Central memory CD4-positive, alpha-beta T cell (primary cell): ENCODE measurements at places on chromosomes 3 and 15.

DNA sequence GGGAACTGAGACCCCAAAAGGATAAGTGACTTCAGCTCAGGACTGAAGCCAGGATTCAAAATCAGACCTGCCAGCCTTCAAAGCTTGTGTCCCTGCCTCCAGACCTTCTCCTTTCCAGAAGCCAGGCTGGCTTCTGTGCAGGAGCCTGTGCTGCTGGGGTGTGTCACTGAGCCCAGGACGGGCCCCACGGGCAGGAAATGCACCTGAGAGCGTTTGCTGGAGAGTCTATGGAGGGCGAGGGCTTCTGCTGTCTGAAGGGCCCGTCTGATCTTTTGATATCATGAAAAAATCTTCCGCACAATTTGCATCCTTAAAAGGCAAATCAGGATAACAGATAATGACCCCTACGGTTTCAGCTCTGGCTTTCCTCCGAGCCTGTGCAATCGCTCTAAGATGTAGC, 125.4 kb downstream of the FAM43A start:
- DNase-seq = no peak

DNA sequence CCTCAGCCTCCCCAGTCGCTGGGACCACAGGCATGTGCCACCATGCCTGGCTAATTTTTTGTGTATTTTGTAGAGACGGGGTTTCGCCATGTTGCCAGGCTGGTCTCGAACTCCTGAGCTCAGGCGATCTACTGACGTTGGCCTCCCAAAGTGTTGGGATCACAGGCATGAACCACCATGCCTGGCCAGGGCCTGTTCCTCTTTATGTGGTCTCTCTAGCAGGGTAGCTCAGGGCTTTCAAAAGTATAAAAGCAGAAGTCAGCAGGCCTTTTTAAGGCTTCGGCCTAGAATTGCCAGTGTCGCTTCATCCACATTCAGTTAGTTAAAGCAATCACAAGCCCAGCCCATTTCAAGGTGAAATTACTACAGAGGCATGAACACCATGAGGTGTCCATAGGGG, 7.6 kb downstream of the VHL start:
- no peak for DNase-seq

- no peak for DNase-seq
Observed at GRCh38 chr15:68220967-68221366, 8.6 kb downstream of the CLN6 start.

DNA sequence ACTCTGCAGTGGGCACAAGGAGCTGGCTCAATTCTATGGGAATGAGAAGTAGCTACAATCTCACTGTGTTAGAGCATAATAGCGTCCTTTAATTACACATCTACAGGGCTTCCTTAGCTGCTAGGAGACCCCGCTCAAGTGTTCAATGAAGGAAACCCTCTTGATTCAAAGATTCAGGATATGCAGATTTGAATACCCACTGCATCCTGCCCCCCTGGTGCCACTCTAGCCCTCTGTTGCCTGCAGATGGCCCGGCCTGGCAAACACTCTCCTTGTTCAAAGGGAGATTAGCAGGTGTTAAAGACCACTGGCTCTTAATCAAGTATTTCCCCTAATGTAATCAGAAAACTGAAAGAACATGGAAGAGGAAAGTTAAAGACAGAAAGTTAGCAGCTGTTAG, 356.6 kb downstream of the VGLL3 start:
- no peak for DNase-seq

GRCh38 chr15:92803536-92803851, 96.6 kb upstream of the CHD2 start:
- DNase-seq = no peak

DNA sequence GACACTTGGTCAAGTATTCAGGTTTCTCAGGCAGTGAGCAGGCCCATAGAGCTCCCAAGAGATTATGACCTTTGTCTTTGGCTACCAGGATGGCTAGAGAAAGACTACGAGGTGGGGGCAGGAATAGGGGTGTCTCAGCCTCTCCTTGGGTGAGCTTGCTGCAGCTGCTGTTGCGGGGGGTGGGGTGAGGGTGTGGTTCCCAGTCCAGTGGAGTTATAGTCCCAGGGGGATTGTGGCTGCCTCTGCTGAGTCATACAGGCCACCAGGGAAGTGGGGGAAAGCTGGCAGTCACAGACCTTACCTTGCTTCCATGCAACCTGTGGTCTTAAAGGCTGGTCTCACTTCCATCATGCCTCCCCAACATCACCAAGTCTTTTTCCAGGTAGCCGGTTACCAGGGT, 31.7 kb downstream of the ATP2C1 start:
- no peak for DNase-seq

DNA sequence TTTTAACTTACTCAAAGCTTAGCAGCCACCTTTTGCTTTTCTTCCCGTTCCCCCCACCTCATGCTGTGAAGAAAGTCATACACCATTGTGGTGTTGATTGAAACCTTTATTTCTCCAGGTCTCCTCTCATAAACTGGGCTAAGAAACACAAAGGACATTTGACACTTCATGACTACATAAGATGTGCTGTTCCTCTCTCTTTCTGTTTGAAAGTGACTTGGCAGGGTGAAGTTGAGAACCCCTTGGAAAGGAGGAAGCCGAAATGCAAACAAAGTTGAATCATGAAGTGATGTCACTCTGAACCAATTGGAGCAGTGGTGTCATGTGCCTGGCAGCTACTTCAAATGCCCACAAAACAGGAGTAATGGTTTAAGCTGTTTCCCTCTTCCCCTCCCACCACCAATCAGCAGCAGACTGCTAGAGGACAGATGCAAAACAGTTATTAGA, 174.7 kb downstream of the IGF1R start:
- DNase-seq = no peak

DNA sequence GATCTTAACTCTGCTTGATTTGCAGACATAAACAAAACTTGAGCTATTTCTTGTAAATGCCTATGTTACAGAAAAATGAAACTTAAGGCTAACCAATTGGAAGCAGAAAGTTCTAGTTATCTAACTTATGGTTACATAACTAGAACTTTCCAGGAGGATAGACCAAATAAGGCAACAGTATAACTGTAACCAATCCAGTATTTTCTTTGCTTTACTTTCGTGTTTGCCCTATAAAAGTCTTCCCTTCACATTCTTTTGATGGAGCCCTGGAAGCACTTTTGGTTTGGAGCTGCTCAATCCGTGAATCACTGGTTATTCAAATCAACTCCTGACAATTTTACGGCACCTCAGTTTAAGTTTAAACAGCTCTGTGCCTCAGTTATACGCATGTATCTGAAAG, 164.6 kb downstream of the SUCLG2 start:
- DNase-seq = no peak

GRCh38 chr3:100941451-100941850, 51.8 kb downstream of the ABI3BP start:
- no peak for DNase-seq

DNA sequence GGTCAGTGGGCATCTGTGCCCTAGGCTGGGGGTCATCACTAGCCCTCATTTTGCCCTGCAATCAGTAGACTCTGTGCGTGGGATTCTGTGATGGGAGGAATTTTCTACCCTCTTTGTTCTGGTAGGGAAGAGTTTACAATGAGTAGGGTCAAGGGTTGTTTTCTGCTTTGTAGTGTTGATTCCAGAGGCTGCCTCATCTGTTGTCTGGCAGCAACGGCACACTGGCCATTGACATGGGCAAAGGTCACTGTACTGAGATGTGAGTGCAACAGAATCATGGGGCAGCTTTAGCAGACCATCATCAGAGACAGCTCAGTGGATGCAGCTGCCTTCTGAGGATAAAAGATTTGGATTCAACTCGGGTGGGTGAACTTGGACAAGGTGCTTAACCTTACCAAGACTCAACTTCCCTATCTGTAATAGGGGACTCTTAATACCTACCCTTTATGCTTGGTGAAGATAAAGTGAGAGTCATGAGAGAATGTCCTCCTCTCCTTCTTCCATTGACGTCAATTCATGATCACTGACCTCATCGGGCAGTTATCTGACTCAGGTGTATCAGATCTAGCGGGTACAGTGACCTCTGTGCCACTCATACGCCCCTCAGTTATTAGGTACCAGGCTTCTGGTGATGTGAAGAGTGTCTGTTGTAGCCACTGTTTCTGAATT, 127.5 kb downstream of the RPLP1 start:
- DNase-seq = no peak

DNA sequence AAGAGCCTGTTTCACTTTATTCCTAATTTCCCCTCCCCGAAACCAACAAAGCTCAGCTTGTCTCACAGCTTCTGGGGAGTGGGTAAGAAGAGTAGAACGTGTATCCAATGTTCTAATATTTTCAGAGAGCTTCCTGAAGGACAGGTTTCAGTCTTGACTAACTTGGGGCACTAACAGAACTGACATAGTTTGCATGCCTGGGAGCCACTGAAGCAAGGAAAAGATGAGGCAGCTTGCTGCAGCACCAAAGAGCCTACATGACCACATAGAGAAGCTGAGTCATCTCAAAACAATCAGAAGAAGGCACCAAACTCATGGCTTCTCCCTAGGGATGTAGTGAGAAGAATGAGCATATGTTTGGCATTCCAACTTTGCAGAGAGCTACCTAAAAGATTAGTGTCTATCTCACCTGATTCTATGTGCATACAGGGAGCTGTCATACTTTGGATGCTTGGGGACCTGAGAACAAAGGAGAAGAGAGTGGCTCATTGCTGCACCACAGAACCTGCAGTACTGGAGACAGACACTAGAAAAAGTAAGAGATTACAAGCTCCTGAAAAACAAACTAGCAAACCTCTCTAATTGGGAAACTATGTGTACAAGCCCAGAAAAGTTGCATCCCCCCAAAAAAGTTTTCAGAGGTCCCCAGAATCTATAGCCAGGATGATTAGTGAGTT, 86.9 kb downstream of the DCLK3 start:
- DNase-seq = no peak

- peak; percentile 28 for DNase-seq
Observed at GRCh38 chr15:43253431-43254403, 13.0 kb downstream of the TGM5 start.

- no peak for DNase-seq
Observed at GRCh38 chr15:39400821-39401550, 179.9 kb upstream of the THBS1 start.

- no peak for DNase-seq
Observed at GRCh38 chr3:125179143-125179883, 33.2 kb downstream of the SLC12A8 start.

DNA sequence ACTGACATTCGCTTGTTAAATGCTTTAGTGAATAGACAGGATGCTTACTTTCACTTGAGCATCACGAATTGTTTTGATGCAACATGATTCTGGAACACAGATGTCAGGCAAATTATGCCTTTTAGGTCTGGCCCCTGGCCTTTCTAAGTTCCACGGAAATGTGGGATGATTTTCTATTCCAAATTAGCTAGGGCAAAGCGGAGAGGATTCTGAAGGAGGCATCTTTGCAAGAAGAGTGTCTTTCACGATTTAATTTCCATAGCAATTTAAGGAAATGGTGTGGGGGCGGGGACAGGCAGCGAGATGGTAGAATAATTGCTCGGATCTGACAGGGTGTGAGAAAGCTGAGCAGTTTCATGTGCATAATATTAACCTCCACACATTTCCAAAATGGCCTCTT, 238.5 kb upstream of the KCNMB2 start:
- DNase-seq = no peak

GRCh38 chr3:145900056-145900829, 260.7 kb downstream of the PLOD2 start:
- DNase-seq = no peak

DNA sequence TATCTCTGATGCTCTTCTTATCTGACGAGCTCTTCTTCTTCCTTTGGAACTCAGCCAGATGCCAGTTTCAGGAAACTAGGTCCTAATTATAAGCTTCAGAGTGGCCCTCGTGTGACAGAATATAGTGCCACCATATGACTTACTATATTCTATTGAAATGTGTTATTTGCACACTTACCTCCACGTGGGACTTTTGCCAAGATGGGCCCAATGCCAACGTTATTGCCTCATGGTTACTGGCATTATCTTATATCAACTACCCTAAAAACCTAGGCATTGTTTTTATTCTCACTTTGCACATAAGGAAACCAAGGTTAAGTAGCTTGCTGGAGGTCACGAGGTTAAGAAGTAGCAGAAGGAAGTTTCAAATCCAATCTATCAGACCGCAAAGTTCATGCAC, 71.3 kb upstream of the SLCO3A1 start:
- no peak for DNase-seq

DNA sequence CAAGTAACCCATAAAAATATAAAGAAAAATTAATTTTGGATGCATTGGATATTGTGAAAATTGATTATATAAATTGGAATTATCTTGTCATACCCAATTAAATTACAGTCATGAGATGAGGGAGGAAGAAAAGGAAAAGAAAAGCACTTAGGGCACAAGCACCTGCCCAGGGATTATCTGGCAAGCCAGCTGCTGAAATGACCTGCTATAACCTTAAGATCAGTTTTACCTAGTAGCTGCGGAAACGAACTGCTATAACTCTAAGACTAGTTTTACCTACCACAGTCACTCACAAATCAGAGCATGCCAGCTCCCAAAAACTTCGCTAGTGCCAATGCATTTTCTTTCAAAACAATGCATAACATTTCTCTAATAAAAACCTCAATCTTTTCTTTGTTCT, 26.2 kb downstream of the LRRFIP2 start:
- no peak for DNase-seq

- DNase-seq = no peak
Observed at GRCh38 chr15:94250801-94251200, 19.4 kb downstream of the MCTP2 start.

GRCh38 chr3:186583831-186584230, 13.3 kb downstream of the DNAJB11 start:
- DNase-seq = no peak

GRCh38 chr3:123667784-123668183, 82.9 kb upstream of the HACD2 start:
- DNase-seq = no peak

GRCh38 chr3:2931265-2931664, 178.9 kb downstream of the IL5RA start:
- DNase-seq = no peak

DNA sequence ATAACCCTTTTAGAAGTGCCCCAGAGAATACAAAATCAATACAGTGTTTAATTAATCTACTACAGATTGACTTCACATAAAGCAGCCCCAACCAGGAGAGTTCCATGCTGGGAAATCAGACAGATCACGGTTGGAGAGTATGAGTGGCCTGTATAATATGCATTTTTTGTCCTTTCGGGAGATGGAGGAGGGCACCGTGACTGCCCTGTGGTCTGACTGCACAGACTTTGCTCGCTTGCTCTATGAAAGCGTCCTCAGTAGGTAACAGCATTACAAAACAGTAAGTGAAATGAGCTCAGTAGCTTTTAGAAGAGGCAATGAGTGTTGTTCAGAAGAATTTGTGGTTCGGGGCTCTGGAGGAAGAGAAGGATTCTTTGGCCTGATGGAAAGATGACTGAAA, 34.2 kb upstream of the SKIL start:
- DNase-seq = no peak

DNA sequence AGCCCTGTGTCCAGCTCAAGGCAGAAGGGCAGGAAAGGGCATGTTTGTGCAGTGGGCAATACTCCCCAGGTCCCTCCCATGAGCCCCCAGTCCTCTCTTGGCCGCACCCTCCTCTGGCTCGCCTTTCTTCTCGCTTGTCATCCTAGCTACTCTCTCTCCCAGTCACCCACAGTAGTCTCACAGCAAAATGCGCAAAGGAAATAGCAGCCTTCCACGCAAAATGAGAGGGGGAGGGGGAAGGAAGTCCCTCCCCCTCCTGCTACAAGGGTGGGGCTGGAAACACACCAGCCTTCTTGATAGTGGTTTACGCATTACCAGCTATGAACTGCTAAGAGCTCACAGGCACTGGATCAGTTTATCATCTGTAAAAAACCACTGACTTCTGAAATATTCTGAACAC, 83.8 kb downstream of the GADL1 start:
- peak; percentile 0 for DNase-seq

GRCh38 chr15:40096094-40096891, 12.4 kb downstream of the BMF start:
- no peak for DNase-seq

- no peak for DNase-seq
Observed at GRCh38 chr3:34268032-34268709, 469.7 kb downstream of the PDCD6IP start.
